ENCODE measurements at places on chromosomes 2 and 18. TPM values are rescaled to one million over a fixed set of nuclear protein-coding genes. Genes with fewer than 3 reads are reported as not detected.

SLC9A4 gene
- not detected for total RNA-seq

FAHD2A gene
- 47.8 TPM for total RNA-seq

TMEM37 gene
- not detected for total RNA-seq

TAF1B gene
- 26.7 TPM for total RNA-seq

DPYSL5 gene
- not detected for total RNA-seq

COL4A3 gene
- total RNA-seq, result not detected

WDR35 gene
- 20.1 TPM for total RNA-seq

TNFRSF11A gene
- 2.1 TPM for total RNA-seq

CUL3 gene
- 52.9 TPM for total RNA-seq

PDE6D gene
- total RNA-seq, result 43.6 TPM

CRYBA2 gene
- not detected for total RNA-seq

IL36RN gene
- not detected for total RNA-seq

CHRND gene
- total RNA-seq, result not detected

TEX44 gene
- total RNA-seq, result not detected

IDH1 gene
- 474 TPM for total RNA-seq

MCM6 gene
- 18.1 TPM for total RNA-seq

SUCLG1 gene
- 184 TPM for total RNA-seq

DNA sequence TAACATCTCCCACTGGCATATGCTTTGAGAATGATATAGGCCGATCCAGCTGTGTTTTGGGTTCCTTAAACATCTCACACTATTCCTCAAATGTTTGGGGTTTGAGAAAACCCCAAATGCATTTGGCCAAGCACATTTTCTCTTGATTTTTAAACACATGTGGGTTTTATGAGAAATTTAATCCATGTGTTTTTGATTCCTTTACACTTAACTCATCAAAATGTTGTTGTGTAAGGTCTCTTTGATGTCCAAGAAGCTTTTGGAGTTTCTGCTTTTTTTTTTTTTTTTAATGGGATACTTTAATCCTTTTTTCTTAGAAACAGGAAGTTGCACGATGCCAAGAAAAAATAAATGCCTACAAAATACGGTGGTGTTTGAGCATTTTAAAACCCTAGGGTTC lies 339.8 kb upstream of the TCF4 start:
- no peak for DNase-seq

- DNase-seq, result no peak
Observed at GRCh38 chr2:40428439-40428838, 23.5 kb downstream of the SLC8A1 start.

DNA sequence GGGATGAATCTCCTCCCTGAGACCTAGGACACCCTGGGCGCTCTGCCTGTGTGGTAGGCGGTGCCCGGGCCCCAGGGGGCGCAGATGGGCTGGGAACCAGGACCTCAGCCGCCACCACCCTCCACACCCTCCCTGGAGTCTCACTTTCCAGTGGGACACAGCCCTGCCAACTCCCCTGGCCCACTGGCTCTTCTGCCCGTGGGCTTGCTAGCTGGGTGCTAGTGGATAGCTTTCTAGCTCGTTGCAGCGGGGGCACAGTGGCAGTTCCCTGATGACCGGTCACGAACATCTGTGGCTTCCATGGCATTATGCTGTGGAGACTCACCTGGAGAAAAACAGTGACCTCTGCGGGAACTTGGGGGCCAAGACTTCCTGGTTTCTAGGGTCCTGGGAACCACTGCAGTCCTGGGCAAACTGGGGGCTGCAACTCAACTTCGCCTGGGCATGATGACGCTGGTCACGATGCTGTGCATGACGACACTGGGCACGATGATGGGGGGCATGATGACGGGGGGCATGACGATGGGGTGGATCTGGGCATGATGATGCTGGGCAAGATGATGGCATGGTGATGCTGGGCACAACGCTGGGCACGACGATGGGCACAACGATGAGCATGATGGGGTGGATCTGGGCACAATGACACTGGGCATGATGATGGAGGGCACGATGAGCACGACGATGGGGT lies 31.0 kb upstream of the ALLC start:
- DNase-seq, result no peak

DNA sequence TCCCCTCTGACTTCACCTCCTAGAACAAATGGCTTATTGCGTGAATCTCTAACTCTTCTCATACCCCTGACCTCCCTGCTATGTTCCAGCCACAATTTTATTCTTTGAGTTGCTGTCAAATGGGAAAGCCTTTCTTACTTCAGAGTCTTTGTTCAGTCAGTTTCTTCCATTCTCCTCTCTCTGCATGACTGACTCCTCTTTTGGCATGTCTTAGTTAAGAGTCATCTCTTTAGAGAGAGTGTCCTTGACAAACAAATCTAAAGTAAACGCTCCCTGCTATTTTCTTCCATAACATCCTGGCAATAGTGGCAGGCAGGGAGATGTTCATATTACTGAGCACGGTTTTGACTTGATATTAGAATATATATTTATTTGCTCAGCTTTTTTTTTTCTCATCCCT lies 170.7 kb upstream of the ERBB4 start:
- no peak for DNase-seq

DNA sequence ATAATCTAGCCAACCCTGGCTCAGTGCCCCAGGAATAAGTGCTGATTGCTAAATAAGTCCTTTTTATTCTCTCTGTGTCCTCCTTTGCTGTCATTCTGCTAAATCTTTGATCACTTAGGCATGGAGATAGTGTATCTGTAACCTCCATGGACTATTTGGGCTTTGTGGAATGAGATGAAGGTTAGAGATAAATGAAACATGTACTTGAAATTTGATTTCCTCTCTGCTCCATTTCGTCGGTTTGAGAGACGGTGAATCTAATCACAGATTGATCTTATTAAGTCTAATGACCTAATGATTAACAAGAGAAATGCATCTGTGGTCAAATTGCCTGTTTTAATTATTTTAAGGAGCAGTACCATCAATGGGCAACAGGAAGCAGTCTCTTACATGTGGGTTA lies 159.2 kb downstream of the RIT2 start:
- no peak for DNase-seq

GRCh38 chr2:69131983-69132675 lies 119.2 kb downstream of the ANTXR1 start:
- DNase-seq, result no peak

DNA sequence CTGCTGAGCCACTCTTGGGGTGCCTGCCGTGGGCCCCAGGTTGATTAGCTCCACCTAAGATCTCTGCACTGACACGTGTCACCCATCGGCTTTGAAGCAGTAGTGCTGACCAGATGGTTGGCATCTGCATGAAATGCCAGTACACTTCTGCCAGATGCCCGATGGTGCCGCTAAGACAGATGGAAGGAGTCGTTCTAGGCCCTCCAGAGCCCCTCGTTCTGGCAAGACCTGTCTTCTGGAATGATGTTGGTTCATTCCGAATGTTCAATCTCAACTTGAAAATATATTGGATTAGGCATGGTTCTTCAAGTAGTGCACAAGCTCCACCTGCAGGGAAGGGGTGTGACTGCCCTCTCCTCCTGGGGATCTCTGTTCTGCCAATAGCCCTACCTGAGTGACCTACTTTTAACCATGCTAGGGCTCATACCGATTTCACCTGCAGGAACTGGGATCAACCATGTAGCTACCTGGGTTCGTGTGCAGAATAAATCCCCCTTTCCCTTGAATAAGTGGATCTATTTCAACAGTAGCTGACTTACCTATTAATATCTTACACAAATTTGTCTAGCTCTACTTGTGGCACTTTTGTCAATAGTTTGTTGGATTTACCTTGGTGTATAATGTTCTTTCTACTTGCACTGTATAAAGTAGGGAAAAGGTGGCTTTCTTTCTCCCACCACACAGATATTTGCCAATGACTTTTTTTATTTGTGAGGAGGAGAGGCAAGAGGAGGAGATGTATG lies 342.6 kb downstream of the CTNNA2 start:
- peak; percentile 56 for DNase-seq

GRCh38 chr18:46397174-46397573 lies 259.8 kb downstream of the LOXHD1 start:
- DNase-seq, result no peak

- DNase-seq, result peak; percentile 54
Observed at GRCh38 chr2:170500770-170501169, 214.4 kb upstream of the SP5 start.

GRCh38 chr2:234488913-234489451 lies 7.9 kb downstream of the ARL4C start:
- no peak for DNase-seq

- DNase-seq, result no peak
Observed at GRCh38 chr2:227098162-227098515, 65.9 kb downstream of the COL4A4 start.

- no peak for DNase-seq
Observed at GRCh38 chr2:234412726-234413125, 84.2 kb downstream of the ARL4C start.

GRCh38 chr2:39874236-39874635 lies 95.2 kb upstream of the THUMPD2 start:
- DNase-seq, result no peak

DNA sequence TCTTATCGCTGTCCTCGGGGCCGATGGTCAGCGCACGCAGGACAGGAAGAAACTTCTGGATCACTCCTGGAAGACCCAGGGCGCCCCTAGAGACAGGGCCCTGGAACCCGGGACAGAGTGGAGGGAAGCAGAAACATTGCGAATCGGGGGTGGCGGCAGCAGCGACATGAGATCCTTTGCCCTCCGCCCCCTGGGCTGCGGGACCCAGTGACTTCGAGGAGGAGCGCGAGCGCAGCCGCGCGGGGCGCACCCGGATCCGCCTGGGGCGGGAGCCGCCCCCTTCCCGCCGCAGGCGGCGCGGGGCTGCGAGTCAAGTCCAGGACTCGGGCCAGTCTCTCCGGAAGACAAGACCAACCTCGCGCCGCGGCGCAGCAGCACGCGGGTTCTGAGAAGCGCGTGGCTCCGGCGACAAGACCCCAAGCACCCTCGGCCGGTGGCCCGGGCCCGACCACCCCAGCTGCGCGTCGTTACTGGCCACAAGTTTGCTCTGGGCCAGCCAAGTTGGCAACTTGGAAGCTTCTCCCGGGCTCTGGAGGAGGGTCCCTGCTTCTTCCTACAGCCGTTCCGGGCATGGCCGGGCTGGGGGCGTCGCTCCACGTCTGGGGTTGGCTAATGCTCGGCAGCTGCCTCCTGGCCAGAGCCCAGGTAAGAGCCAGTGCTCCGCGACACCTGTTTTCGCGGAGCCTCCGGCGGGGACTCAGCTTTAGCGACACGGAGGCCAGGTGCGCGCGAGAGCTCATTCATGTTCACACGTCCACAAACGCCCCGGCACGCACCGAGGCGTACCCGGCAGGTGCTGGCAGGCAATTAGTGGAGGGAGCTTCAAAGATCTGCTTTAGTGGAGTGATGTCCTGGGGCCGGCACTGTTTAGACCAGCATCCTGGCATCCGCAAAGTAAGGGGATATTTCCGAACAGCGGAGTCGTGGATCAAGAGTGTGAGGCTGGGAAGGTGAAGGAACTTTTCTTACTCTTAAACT lies at the start of gene PTH2R:
TSS of gene PTH2R (plus strand) at position 319 of the 978 bp plus-strand sequence. CDS start at position 571, 252 bp downstream.
- no peak for DNase-seq

GRCh38 chr2:61431345-61431744 lies 39.5 kb downstream of the USP34 start:
- DNase-seq, result no peak

GRCh38 chr2:176399074-176399598 lies 129.9 kb downstream of the MTX2 start:
- DNase-seq, result no peak

GRCh38 chr2:120901201-120901600 lies 165.5 kb downstream of the GLI2 start:
- DNase-seq, result no peak

GRCh38 chr2:143068509-143068908 lies 60.7 kb upstream of the ARHGAP15 start:
- DNase-seq, result no peak

GRCh38 chr2:95333888-95334338 lies 36.8 kb downstream of the KCNIP3 start:
- peak; percentile 100 for DNase-seq

DNA sequence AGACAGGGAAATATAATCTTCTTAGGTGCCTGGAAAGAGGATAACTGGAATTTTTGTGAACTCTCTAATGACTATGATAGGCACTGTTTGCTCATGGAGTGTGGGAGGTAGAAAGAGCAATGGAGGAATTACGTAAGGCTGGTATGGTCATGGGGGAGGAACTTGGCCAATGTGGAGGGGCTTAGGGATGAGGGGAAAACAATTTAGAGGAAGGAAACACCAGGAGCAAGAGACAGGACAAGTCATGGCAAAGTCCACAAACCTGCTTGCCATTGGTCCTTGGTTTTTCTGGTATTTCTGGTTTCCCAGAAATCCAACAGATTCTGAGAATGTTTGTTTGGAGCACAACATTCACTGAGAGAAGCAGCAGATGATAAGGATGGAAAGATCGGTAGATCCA lies 274.2 kb downstream of the DYSF start:
- DNase-seq, result no peak

- no peak for DNase-seq
Observed at GRCh38 chr2:191036363-191036762, 22.4 kb upstream of the STAT1 start.

- DNase-seq, result no peak
Observed at GRCh38 chr2:66534461-66534860, 99.5 kb downstream of the MEIS1 start.

GRCh38 chr2:173054466-173054865 lies 21.2 kb upstream of the MAP3K20 start:
- DNase-seq, result no peak

GRCh38 chr2:151040039-151040438 lies 221.6 kb downstream of the RBM43 start:
- no peak for DNase-seq

DNA sequence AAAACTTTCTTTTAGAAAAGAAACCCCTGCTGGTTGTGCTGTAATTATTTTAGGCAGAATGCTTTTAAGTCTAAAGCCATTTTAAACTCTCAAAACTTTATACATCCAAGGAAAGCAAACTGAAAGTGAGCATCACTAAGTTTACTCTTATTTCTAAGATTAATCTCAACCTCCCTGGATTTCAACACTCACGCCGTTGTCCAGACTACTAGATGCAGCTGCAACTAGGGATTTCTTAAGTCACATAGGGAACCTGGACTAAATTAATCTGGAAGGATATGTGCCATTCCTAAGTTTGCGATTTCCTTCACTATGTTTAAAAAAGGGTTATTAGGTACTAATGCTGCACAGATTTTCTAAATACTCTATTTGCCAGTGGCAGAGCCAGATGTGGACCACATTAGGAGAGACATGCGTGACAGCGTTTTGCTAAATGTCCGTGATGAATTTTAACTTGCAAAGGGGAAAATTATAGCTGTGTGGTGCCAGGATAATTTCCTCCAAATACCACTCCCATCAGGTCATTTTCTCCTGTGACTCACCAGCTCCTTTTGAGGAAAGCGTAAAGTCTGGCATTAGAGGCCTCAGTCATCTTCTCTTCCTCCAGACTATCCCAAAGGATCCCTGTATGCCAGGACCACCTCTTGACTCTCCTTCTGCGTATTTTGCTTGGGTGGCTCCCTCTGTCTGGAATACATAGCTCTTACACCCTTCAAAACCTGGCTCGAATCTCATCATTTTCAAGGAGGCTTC lies 143.7 kb downstream of the ATL2 start:
- peak; percentile 22 for DNase-seq
